Activated CD4-positive, alpha-beta memory T cell treated with anti-CD3 and anti-CD28 coated beads for 36 hours (primary cell): ENCODE measurements at places on chromosomes 3 and 15. TPM values are rescaled to one million over a fixed set of nuclear protein-coding genes. Genes with fewer than 3 reads are reported as not detected.

Gene WDR49
- total RNA-seq: not detected

Gene AADACL2
- total RNA-seq: not detected

Gene SH3BP5
- total RNA-seq: 33.6 TPM

Gene LRRK1
- total RNA-seq: 0.71 TPM

Gene CLDN18
- not detected for total RNA-seq

Gene ZNF662
- total RNA-seq: 0.39 TPM

Gene MEX3B
- 0.82 TPM for total RNA-seq

DNA sequence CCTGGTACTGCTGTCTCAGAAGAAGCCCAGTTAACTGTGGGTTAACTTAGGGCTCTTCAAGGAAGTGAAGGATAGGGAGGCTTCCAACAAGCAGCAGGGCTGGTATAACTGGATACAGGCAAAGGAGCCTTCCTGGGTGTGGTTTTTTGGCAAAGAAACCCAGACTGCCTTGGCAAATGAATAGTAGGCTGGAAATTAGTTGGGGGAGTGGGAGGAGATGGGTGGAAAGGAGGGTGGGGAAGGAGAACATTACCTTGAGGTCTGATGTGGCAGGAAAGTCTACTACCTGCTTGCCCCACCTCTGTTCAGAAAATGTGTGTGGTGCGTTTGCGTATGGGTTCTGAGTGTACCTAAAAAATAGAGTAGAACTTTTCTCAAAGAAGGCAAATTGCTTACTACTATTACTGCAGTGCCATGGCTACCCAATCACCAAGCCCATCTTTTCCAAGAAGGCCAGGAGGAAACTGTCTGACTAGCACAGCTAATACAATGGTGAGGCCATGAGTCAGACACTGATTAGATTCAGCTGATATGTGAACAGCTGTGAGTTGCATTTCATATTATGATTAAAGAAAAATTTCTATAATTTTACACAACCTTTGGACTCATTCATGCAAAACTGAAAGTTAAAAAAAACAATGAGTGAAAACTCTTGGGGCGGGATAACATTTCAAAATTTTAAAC is 55.2 kb downstream of the SPTSSB start:
- peaks cover 2% of the 10 kb centered on the region for H3K27me3 ChIP-seq
- no peak for DNase-seq
- peaks cover 3% of the 10 kb centered on the region for H3K36me3 ChIP-seq
- H3K4me1 ChIP-seq: peaks cover 30% of the 10 kb centered on the region
- peak overlapping the region; percentile 38 for H3K27ac ChIP-seq

GRCh38 chr3:107271787-107272387 is 105.4 kb upstream of the CCDC54 start:
- H3K27ac ChIP-seq: no peak overlapping the region
- H3K4me3 ChIP-seq: no peak overlapping the region
- H3K27me3 ChIP-seq: peaks cover 18% of the 10 kb centered on the region
- no peaks in the 10 kb centered on the region for H3K4me1 ChIP-seq

GRCh38 chr3:103787164-103787871 is 1352.5 kb downstream of the ZPLD1 start:
- DNase-seq: no peak
- no peaks in the 10 kb centered on the region for H3K27me3 ChIP-seq
- no peak overlapping the region for H3K4me3 ChIP-seq
- no peaks in the 10 kb centered on the region for H3K4me1 ChIP-seq

DNA sequence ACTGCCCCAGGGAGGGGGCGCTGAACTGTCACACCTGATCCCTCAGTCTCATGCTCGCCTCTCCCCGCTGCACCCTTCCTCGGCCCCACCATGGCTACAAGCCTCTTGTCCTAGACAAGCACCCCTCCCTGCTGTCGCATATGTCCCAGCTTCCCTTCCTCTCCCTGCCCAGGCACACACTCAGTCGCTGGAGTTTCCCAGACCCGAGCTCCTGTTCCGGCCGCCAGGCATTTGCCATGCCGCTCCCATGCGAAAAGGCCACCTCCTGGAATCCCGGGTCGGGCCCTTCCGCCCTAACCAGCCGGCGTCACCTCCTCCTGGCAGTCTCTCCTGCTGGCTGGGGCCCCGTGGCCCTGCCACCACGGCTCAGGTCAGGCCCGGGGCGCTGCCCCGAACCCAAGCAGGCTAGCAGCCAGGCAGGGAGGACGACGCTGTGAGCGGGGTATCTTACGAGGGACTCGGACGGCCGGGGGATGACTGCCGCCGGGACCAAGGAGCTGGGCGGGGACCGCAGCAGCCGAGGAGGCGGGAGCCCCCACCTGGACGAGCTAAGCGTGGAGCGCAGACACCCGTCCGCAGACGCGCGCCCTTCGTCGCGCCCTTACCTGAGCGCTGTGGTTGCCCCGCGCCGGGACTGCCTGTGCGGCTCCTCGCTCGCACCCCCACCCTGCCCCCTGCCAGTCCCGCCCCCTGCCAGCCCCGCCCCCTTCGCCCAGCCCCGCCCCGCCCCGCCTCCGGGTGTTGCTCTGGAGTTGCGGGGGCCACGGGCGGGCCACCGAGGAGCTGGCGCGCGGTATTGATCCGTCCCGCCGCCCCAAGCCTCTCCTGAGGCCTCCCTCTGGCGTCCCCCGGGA is at the start of gene ALS2CL:
ALS2CL (minus strand) TSS at position 642 of the 854 bp plus-strand sequence. CDS start 4,239 bp downstream, outside the sequence.
- no peaks in the 10 kb centered on the region for H3K36me3 ChIP-seq
- no peak within 1 kb of the TSS for H3K27ac ChIP-seq
- H3K4me3 ChIP-seq: peak within 1 kb of the TSS; percentile 76
- no peaks in the 10 kb centered on the region for H3K27me3 ChIP-seq
- DNase-seq: peak; percentile 74

DNA sequence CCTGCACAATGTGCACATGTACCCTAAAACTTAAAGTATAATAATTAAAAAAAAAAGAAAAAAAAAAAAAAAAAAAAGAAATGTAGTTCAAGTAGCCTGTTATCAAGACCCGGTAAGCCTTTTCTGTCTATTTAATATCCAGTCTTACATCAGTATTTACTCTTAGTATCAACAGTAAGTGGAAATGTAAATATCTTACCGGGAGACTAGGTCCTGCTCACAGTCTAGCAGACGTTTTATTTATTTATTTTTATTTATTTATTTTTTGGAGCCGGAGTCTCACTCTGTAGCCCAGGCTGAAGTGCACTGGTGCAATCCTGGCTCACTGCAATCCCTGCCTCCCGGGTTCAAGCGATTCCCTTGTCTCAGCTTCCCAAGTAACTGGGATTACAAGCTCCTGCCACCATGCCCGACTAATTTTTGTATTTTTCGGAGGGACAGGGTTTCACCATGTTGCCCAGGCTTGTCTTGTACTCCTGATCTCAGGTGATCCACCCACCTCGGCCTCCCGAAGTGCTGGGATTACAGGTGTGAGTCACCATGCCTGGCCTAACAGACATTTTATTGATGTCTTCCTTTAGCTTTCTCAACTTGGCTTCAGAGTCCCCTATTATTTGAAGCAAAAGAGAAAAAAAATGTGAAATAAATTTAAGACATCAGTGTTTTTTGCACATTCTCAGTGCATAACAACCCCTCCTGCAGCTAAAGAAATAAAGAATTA is 19.9 kb downstream of the C2CD4B start:
- no peaks in the 10 kb centered on the region for H3K36me3 ChIP-seq
- peaks cover 1% of the 10 kb centered on the region for H3K27me3 ChIP-seq
- H3K4me1 ChIP-seq: peaks cover 7% of the 10 kb centered on the region
- no peak overlapping the region for H3K4me3 ChIP-seq
- H3K27ac ChIP-seq: no peak overlapping the region
- no peak for DNase-seq

- H3K36me3 ChIP-seq: no peaks in the 10 kb centered on the region
- H3K4me3 ChIP-seq: no peak overlapping the region
- no peak overlapping the region for H3K27ac ChIP-seq
- DNase-seq: no peak
Observed at GRCh38 chr3:58661836-58662420, 4.6 kb downstream of the FAM3D start.

- no peaks in the 10 kb centered on the region for H3K27me3 ChIP-seq
- H3K27ac ChIP-seq: no peak overlapping the region
- no peaks in the 10 kb centered on the region for H3K4me1 ChIP-seq
- H3K36me3 ChIP-seq: no peaks in the 10 kb centered on the region
- no peak for DNase-seq
- H3K4me3 ChIP-seq: no peak overlapping the region
Observed at GRCh38 chr3:195065142-195065863, 205.7 kb downstream of the XXYLT1 start.

- no peaks in the 10 kb centered on the region for H3K27me3 ChIP-seq
- no peak for DNase-seq
- no peak overlapping the region for H3K4me3 ChIP-seq
- H3K27ac ChIP-seq: no peak overlapping the region
- no peaks in the 10 kb centered on the region for H3K36me3 ChIP-seq
Observed at GRCh38 chr3:117052395-117052794, 342.8 kb downstream of the TUSC7 start.
